ENCODE measurements at places on chromosomes 3 and 15.

- DNase-seq = no peak
Observed at GRCh38 chr3:194806991-194807630, 121.4 kb downstream of the FAM43A start.

- DNase-seq = no peak
Observed at GRCh38 chr3:194387276-194387675, 11.8 kb downstream of the GP5 start.

DNA sequence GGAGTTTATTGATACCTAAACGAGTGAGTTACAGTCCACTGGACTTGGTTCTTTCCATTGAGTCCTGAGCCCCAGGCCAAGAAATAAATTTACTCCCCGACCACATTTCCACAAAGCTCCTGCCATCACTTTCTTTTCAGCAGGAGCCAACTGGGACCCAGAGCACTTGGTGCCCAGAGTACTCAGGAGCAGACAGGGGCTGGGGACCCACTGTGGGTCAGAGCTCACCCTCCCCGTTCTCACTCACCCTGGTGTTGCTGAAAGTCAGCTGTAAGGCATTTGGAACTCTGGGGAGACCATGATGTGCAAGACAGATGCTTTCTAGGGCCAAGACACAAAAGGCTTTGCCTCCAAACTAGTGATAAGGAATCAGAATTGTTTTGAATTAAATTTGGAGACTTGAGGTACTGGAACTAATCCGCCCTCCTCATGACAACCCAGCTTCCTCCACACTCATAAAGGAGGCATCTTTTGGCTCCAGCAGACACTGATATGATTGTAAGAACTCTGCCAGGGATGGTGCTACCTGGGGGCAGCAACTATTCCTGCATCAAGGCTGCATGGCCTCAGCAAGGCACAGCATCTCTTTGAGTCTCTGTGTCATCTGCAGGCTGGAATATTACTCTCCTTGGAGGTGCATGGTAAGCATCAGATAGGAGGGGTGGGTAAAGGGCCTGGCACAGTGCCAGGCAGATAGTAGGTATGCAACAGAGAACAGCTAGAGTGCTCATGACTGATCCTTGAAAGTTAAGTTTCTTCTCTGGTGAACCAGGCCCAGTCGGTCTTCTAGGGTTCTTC lies 7.3 kb upstream of the CAMK1 start:
- DNase-seq = no peak

DNA sequence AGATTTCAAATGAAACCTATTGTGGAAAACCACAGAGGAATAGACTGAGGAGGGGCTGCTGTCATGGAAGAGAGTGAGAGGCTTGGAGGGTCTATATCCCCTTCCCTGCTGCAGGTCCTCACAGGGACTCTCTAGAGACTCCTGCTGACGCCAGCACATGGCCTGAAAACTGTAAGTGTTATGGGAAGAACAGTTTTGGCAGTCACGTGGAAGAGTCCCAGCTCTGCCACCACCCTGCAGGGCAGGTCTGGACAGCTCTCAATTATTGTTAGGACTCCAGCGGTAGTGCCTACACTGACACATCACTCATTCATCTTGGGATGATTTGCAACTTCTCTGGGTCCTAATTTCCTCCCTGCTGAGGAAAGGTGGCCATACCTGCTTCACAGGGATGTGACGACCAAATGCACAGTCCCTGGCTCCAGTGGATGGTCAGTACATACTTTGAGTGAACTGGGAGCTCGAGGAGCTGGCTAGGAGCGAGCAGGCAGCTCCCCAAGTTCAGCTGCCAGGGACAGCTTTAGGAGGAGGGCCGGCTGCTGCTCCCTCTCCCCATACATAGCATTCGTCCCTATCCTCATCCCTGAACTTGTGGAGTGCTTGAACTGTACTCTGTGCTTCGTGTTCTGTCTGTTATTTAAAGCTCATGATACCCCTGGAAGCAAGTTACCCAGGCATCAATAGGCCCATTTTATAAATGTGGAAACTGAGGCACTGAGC lies 49.2 kb downstream of the CTXND1 start:
- DNase-seq = no peak

GRCh38 chr15:101250873-101251829 lies 697 bp downstream of the CHSY1 start:
- peak; percentile 17 for DNase-seq

DNA sequence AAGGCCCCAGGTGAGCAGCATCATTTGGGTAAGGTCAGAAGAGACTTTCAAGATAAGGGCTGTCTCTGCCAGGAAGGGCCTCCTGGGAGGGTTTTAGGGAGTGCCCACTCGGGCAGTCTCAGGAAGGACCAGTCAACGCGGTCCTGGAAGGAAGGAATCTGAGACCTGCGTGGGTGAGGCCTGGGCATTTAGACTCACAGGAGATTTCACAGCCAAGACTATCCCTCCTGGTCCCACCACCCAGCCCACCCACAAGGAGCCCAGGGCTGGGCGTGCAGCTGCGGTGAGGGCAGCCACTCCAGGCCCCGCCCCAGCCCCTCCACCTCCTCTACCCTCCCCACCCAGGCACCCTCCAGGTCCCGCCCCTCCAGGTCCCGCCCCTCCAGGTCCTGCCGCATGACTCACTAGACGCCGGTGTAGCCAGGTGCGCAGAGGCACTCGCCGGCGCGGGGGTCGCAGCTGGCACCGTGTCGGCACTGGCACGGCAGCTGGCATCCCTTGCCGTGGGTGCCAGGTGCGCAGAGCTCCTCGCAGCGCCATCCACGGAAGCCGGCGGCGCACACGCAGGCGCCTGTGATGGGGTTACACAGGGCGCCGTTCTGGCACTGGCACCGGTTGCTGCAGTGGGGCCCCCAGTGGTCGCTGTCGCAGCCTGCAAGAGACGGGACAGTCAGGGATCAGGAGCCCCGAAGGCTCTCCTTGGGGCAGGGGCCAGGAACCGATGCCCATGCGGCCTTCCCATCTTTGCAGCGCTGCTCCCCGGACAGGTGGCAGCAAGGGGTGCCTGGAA lies 112.7 kb downstream of the RAB11A start:
- DNase-seq = no peak

Data from HS-27A (cell line).